ENCODE measurements at places on chromosomes 4 and X. TPM values are rescaled to one million over a fixed set of nuclear protein-coding genes. Genes with fewer than 3 reads are reported as not detected.
A peak's percentile ranks its signal among the peaks of the same experiment; 100 is the strongest.

GRCh38 chr4:140252141-140252741 lies 98.3 kb upstream of the MAML3 start:
- DNase-seq = peak; percentile 34

DNA sequence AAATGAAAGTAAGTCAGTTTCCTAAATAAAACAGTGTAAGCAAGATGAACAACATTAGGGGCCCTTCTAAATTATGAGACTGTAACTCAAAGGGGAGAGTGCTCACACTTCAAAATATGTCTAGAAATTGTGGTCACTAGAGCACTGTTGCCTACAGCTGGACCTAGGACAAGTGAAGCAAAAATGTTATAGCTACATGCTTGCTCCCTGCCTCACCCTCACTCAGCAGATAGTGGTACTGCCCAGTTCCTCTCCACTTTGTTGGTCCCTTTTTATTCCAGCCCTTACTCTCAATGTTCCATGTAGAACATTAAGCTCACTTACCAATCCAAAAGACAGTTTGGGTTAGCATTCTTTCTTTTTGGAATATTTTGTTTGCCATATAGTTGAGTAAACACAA lies 147.3 kb downstream of the GRIA3 start:
- DNase-seq = no peak

DNA sequence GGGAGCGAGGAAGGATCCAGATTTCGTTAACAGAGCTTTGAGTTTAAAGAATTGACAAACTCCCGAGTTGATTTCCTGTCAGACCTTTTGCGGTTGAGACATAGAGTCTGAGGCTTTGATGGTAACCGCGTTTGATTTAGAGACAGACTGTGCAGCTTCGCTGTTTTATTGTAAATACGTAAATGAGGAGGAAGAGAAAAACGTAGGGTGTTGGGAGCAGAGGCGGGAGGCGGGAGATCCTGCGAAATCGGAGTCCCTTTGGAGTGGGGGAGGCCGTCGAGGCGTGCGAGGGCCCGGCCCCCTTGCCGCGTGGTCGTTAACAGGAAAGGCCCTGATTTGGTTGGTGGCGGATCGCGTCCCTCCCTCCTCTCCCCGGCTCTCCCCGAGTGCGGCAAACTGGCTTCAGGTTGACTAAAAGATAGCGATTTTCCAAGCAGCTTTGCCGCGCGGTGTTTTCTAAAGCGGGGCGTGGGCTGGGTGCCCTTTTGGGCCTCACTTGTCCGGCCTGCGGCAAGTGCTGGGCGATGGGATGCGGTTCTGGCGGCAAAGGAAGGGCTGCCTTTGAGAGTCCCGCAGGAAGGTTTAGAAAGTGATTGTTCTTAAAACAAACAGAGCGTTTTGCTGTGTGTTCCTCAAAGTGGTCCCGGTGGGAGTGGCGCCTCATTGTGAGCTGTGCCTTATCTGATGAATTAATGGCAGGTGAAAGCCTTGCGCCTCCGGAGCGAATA lies 857 bp downstream of the SCML1 start:
- peak; percentile 54 for DNase-seq

DNA sequence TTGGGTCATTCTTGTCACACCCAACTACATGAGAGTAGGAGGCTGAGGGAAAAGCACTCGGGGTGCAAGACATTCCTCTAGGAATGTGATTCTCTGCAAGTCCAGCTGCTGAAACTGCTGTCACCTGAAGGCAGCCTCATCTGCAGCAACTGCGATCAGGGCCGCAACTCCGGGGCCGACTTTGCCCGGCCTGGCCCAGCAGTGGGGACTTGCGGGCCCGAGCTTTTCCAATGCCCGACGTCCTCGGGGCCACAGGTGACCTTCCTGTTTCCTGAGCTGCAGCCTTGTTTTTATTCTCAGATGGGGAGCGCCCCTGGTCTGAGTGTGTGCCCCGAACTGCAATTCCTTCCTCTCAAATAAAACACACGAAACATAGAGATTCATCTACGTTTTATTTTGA lies 104.7 kb upstream of the NKX1-1 start:
- no peak for DNase-seq

DNA sequence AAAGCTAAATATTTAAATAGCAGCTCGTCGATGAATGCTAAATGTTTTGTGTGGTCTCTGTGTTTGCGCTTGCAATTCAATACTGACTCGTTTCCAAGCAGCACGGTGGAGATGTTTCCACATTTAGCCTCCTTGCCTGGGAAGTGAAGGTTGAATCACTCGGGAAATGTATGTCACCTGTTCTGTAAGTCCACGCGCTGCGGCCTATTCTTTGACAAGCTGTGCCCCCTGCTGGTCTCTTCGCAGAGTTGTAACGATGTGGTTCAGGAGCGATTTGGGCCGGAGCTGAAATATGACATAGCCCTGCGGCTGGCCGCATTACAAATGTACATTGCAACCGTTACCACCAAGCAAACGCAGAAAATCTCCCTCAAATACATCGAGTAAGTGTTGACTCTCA lies 89.6 kb upstream of the PRPS2 start:
- peak; percentile 43 for DNase-seq

DNA sequence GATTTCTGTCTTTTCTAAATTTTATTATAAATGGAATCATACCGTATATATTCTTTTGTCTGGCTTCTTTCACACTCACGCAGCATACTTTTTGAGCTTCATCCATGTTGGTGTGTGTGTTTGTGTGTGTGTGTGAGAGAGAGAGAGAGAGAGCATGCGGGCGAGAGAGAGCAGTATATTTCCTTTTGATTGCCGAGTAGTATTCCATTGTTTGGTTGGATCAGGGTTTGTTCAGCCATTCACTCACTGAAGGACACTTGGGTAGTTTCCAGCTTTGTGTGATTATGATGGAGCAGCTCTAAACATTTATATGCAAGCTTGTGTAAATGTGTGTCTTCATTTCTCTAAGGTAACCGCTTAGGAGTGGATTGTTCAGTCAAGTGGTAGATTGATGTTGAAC lies 3.1 kb upstream of the L1CAM start:
- no peak for DNase-seq

DNA sequence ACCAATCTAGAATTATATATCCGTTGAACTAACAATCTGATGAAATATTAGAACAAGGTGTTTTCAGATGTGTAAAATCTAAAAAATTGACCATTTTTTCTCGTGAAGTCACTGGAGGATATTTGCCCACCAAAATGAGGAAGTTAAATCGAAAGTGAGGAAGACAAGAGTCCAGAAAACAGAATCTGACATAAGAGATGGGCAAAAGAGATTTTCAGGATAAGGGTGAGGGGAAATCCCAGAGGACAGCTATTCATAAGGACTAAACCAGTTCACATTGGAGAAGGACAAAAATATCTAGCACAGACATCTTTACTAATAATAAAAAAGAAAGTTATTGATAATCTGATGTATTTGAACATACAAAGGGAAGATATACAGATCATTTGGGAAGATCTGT lies 18.7 kb upstream of the ALG13 start:
- DNase-seq = no peak

DNA sequence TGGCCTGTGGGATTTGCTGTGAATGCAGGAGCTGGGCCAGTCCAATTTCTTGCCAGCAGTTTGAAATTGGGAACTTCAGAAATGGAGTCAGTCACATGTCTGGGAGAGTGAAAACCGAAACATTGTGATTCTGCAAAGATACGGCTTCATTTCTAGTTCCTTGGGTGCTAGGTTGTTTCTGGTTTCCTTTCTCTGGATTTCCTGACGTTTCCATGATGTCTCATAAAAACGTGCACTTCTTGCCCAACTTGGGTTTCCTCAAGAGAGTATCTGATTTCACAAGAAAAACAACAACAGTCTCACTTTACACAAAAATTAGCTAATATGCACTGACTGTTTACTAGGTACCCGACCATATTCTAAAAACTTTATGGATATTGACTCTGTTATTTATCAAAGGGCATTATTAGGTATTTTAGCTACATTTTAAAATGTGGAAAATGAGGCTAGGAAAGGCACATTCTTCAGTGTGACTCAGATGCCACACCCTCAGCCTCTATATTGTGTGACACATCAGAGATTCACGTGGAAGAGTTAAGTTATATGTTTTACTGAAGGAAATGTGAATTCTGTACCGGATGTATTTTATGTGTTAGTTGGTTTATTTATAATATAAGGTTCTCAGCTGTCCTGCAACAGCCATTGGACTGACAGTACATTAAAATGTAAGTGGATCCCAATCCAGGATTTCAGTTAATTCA lies 225.0 kb upstream of the PUDP start:
- no peak for DNase-seq

DNA sequence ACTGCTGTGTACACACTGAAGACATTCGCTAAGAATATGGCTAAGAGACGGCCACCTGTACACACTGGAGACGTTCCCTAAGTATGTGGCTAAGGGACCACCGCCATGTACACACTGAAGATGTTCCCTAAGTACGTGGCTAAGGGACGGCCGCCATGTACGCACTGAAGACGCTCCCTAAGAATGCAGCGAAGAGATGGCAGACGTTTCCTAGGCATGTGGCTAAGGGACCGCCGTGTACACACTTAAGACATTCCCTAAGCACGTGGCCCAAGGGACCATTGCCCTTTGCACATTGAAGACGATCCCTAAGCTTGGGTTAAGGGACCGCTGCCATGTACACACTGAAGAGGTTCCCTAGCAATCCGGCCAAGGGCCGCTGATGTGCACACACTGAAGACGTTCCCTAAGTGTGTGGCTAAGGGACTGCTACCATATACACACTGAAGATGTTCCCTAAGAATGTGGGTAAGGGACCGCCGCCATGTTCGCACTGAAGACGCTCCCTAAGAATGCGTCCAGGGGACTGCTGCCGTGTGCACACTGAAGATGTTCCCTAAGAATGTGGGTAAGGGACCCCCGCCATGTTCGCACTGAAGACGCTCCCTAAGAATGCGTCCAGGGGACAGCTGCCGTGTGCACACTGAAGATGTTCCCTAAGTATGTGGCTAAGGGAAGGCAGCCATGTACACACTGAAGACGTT lies 36.7 kb downstream of the DHRSX start:
- DNase-seq = no peak

DNA sequence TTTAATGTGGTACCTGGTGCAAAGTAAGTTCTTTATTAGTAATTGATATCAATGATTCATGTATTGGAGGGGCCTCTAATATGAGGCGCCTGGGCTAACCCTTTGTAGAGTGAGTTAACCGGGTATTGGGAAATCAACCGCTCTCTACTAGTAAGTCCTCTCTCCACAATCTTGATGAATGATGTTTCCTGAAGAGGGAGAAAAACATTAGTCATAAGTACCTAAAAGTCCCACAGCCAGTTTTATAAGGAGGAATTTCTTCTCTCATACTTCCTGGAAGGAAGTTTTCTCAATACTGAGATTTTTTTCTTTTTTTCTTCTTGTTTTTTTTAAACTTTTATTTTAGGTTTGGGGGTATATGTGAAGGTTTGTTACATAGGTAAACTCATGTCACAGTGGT lies 62.3 kb downstream of the AGTR2 start:
- no peak for DNase-seq

GRCh38 chrX:57583477-57583876 lies 8.3 kb upstream of the ZXDB start:
- no peak for DNase-seq

- no peak for DNase-seq
These were observed 43.6 kb downstream of the TMEM131L start for GRCh38 chr4:153509724-153510123.

DNA sequence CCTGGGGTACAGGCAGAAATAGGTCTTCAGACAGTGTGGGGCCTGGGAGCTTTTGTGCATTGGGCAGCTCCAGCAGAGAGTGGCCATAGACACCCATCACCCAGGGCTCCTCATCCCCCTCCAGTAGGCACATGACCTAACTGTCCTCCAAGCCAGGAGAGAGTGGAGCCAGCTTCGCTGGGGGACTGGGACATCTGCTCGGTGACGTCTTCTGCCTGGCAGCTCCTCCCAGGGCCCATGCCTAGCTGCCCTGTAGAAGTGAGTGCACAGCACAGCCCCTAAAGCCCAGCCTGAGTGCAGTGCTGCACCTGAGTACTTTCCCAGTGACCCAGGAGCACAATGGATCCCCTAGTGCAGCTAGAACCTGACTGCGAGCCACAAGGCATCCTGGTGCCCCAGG lies 279.7 kb upstream of the SLC7A11 start:
- no peak for DNase-seq

DNA sequence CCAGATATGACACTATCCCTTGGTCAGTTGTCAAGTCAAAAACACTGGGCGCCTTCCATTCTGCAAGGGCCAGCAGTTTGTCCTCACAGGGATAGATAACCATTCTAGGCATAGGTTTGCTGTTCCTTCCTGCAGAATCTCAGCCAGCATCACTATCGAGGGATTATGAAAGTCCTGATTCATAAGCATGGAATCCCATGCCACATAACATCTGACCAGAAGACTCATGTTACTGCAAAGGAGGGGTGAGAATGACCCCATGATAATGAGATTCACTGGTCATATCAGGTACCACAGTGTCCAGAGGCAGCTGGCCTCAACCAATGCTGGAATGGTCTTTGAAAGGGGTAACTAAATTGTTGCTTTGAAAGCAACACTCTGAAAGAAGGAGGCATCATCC lies 84.7 kb downstream of the OTC start:
- DNase-seq = no peak

DNA sequence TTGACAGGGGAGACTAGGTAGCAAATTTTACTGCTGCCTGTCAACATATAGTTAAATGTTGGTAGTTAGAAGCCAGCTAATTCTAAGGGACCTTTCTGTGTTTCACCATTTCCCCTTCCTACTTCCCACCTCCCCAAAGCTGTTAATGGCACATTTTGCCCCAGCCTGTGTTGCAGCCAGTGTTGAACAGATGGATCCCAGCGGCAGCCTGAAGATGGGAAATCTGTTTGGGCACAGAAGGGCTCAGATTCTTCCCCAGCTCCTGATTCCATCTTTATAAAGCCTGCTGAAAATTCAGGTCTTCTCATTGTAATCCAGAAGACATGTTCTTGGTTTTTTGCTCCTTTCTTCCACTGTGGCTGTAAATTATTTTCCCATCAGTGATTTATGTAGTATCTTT lies 89.0 kb downstream of the SPRY1 start:
- no peak for DNase-seq

MGARP gene
- 2.0 TPM for total RNA-seq

GNPDA2 gene
- 24.5 TPM for total RNA-seq

WDFY3 gene
- 6.3 TPM for total RNA-seq

ABLIM2 gene
- 0.23 TPM for total RNA-seq

ARMCX1 gene
- total RNA-seq = 14.7 TPM

ARFIP1 gene
- 20.7 TPM for total RNA-seq

IRS4 gene
- total RNA-seq = 0.03 TPM

TEX13D gene
- not detected for total RNA-seq

HTN1 gene
- not detected for total RNA-seq

TMPRSS11F gene
- 0.69 TPM for total RNA-seq

TMEM271 gene
- total RNA-seq = not detected

PTPN13 gene
- total RNA-seq = 3.0 TPM
